ENCODE measurements at places on chromosomes 5 and 9.

GRCh38 chr9:136694163-136694871, 7.1 kb upstream of the AGPAT2 start:
- peak; percentile 83 for DNase-seq

- DNase-seq = no peak
These were observed 1186.6 kb upstream of the SEMA6A start for GRCh38 chr5:117761186-117761585.

GRCh38 chr9:134605966-134606357, 35.6 kb upstream of the COL5A1 start:
- no peak for DNase-seq

DNA sequence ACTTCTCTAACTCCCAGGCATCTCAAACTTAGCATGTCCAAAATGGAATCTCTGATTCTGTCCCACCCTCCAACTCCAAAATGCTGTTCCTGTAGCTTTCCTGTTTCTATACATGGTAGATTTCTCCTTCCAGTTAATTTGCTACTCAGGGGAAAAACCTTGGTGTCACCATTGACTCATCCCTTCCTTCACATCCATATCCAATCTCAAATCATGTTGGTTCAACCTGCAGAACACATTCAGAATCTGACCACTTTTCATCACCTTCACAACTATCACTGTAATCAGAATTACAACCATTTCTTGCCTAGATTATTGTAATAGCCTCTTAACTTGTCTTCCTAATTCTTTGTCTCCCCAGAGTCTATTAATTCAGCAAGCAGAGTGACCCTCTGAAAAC, 10.8 kb downstream of the RIOK2 start:
- DNase-seq = no peak

- peak; percentile 38 for DNase-seq
These were observed 76.8 kb downstream of the LMX1B start for GRCh38 chr9:126690431-126691051.

- peak; percentile 13 for DNase-seq
These were observed 158.1 kb upstream of the HMHB1 start for GRCh38 chr5:143653766-143654282.

GRCh38 chr5:9924614-9925013, 294.5 kb upstream of the TAS2R1 start:
- no peak for DNase-seq

DNA sequence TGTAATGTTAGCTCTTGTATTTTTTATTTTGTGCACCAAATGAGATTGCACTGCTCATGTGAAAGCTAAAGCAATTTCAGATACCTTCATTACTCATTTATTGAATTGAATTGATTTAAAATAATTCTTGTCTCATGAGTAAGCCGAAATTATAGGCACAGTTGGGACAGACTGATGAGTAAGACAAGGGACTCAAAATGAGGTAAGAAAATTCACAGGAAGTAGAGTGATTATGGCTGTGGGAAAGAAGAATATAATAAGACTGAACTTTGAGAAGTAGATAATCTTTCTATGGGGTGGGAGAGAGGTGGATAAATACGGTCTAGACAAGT, 51.1 kb downstream of the NUDT12 start:
- no peak for DNase-seq

- DNase-seq = peak; percentile 49
These were observed 1.4 kb downstream of the OTULIN start for GRCh38 chr5:14665949-14666348.

GRCh38 chr9:119924736-119925135, 555.5 kb upstream of the BRINP1 start:
- no peak for DNase-seq

- DNase-seq = no peak
These were observed 246.6 kb downstream of the DEPDC1B start for GRCh38 chr5:60453186-60453976.

DNA sequence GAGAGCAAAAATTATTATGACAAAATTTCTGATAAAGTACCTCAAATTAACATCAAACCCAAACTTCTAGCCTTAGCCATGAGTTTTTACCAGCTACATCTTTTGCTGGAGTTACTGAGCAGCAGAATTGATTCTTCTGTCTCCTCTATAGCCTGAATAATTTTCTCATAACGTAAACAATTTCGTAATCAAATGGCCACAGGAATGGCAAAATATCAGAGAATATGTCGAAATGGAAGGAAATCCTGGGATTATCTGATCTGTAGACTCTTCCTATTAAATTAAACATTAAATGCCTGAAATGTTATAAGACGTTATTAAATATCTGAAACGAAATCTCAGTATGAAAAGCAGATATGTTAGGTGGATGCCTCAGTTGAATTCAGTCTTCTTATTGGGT, 41.1 kb downstream of the LURAP1L start:
- no peak for DNase-seq

DNA sequence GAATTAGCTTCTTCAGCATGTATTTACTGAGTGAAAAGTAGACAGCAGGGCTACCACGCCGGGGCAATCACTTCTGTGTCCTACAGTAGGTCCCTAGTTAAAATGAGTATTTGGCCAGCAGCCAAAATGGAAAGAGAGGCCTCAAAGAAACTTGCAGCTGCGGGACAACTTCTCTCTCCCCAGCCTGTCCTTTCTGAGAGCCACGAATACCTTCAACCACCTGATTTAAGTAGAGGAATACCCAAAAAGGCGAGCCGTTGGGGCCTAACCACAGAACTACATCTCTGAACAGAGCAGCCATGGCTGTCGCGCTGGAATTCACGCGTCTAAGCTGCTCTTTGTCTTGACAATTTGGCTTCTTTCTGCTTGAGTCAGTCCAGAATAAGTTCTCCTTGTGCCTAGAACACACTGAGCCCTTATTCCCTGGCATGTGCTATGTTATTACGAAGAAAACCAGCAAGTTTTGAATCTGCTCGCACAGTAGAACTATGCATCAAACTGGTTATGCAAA, 43.8 kb upstream of the GOLPH3 start:
- peak; percentile 51 for DNase-seq

- no peak for DNase-seq
These were observed 81.5 kb downstream of the ACER2 start for GRCh38 chr9:19490269-19490668.

DNA sequence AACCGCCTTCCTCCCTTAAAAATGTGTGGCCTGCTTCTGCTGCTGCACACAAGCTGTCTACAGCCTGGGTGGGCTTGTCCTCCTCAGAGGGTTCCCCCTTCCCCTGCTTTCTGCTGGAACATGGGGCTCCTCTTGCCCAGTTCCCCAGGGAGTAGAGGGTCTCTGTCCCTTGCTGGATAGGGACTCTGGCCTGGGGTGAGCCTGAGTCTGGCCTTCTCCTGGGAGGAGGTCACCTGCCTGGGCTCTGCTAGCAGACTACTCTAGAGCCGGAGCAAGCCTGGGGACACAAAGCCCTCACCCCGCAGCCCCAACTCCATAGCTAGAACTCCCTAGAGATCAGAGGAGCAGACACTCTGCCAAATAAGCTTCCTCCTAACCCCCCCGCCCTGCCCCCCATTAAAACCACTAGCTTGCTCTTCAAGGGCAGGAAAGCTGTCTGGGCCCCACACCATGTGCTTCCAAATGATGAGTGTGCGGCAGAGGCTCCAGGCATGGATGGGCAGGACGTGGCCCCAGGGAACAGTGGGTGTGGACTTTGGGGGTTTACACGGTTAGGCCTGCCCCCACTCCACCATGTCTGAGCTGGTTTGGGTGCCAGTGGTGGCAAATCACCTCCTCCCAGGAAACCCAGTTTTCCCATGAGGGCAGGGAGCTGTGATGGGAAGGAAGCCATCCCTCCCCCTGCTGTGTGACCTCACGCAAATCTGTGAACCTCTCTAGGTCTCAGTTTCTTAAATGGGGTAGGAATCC, 10.0 kb downstream of the TCF7 start:
- DNase-seq = no peak

DNA sequence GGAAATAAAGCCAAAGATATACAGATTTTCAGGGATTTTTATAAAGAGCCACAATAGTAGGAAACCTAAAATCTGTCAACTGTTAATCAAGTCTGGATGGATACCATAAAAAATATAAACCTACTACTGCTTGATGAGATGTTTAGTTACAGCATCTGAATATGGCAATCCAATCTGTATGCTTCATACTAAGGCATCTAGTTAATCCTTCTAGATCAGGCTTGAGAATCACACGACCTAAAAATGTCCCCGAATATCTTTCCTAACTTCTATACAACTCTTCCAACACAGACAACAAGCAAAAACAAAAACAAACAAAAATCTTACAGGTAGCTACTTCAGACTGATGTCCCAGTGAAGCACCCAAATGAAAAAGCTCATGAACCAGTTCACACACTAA, 29.8 kb downstream of the SSBP2 start:
- no peak for DNase-seq

DNA sequence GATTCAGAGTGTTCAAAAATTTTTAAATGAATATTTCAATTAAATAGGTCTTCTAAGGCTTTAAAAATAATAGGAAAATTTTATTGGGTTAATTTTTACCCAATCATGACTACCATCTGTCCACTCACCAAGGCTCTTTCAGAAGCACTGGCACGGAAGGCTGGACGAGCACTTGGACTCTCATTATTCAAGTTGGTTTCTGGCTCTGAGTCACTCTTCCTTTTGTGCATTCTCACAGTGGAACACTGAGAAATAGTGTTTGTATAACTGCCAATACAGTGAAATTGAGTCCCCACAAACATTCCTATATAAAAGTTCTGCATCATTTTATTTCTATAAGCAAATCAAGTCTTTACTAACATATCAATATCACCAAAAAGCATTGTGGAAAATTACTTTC, 1149.0 kb downstream of the EFNA5 start:
- DNase-seq = no peak

- no peak for DNase-seq
These were observed 28.7 kb upstream of the PDE4D start for GRCh38 chr5:59922220-59922619.

GRCh38 chr5:147685993-147686392, 96.5 kb downstream of the JAKMIP2 start:
- no peak for DNase-seq

GRCh38 chr9:112137066-112137465, 38.0 kb downstream of the SUSD1 start:
- DNase-seq = no peak

GRCh38 chr5:5270958-5271785, 131.0 kb downstream of the ADAMTS16 start:
- no peak for DNase-seq

- no peak for DNase-seq
These were observed 80.3 kb downstream of the EPB41L4A start for GRCh38 chr5:112338681-112339337.

DNA sequence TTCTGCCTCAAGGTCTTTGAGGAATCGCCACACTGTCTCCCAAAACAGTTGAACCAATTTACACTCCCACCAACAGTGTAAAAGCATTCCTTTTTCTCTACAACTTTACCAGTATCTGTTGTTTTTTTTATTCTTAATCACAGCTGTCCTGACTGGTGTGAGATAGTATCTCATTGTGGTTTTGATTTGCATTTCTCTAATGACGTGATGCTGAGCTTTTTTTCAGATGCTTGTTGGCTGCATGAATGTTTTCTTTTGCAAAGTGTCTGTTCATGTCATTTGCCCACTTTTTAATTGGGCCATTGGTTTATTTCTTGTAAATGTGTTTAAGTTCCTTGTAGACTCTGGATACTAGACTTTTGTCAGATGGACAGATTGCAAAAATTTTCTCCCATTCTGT, 400.0 kb downstream of the DEPDC1B start:
- no peak for DNase-seq

DNA sequence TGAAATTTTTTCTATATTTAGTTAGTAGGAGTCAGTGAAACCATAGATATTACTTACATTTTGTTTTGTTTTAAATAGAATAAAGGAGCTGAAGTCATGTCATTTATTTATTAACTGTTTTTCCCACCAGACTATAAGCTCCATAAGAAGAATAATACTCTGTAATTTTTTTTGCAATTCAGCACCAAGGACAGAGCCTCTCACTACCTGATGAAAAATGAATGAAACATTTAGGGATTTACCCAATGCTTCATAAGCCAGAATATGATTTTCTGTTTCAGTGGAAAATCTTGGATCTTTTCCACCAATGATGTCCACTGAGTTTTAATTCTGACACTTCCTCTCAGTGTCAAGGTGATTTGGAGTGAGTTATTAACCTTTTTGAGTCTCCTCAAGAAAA, 624.9 kb upstream of the GRAMD2B start:
- no peak for DNase-seq

- peak; percentile 85 for DNase-seq
These were observed 90.1 kb downstream of the GOLPH3 start for GRCh38 chr5:32083981-32084430.

DNA sequence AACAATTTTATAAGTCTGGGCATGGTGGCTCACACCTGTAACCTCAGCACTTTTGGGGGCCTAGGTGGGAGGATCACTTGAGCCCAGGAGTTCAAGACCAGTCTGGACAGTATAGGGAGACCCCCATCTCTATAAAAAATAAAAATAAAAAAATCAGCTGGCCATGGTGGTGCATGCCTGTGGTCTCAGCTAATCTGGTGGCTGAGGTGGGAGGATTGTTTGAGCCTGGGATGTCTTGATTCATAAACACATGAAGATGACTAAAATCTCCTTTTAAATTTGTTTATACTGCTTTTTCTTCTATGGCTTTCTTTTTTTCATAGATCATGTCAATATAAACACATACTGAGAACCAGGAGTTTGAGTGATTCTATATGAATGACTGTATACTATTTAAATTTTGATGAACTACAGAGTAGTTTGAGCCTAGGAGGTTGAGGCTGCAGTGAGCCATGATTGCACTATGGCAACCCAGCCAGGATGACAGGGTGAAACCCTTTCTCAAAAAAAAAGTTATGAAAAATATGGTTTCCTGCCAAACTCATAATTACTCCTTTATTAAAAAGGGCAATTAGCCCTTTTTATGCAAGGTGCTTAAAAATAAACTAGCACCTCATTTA, 14.2 kb downstream of the RIC1 start:
- no peak for DNase-seq

- no peak for DNase-seq
These were observed 87.6 kb downstream of the BASP1 start for GRCh38 chr5:17305017-17305416.

- no peak for DNase-seq
These were observed 64.2 kb upstream of the ECM2 start for GRCh38 chr9:92599938-92600461.

DNA sequence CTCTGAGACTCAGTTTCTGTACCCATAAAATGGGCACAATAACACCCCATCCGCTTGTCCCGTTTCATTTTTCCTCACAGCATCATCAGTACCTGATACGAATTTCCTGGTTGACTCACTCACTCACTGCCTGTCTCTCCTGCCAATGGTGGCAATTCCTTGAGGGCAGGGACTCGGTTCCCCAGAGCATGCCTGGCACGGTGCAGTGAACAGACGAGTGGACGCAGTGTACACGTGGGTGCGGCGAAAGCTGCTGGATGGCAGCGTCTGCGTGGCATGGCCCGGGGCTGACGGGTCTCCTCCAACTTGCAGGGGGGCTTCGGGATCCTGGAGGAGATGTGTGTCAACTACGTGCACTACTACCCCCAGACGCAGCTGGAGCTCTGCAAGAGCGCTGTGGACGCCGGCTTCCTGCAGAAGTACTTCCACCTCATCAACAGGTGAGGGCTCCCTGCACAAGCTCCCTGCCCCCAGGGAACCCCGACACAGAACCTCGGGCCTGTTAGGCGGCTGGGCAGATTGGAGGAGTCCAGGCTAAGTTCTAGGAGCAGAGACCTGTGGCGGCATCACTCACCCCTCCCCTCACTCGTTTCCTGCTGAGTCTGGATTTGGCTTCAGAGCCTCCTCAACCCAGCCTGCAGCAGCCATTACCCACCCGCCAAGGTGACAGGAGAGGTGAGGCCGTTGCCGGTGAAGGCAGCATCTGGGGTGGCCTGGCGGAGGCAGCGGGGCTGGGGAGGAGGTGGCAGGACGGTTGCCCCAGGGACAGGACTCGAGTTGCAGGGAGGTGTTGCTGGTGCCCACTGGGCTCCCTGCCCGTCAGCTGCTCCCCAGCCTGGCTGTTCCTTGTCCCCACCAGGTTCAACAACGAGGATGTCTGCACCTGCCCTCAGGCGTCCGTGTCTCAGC, 20.3 kb downstream of the DBH start:
- no peak for DNase-seq
